Colonic mucosa (tissue), 4 donors: ENCODE measurements at places on chromosomes 12 and 14. TPM values are rescaled to one million over a fixed set of nuclear protein-coding genes. Genes with fewer than 3 reads are reported as not detected.

GRCh38 chr12:49972641-49973360 lies at the start of gene AQP6:
AQP6 (plus strand) TSS chr12:49972947; CDS start chr12:49973174, 227 bp downstream.
- no peak within 1 kb of the TSS for H3K4me3 ChIP-seq
- no peak within 1 kb of the TSS for H3K27ac ChIP-seq

DNA sequence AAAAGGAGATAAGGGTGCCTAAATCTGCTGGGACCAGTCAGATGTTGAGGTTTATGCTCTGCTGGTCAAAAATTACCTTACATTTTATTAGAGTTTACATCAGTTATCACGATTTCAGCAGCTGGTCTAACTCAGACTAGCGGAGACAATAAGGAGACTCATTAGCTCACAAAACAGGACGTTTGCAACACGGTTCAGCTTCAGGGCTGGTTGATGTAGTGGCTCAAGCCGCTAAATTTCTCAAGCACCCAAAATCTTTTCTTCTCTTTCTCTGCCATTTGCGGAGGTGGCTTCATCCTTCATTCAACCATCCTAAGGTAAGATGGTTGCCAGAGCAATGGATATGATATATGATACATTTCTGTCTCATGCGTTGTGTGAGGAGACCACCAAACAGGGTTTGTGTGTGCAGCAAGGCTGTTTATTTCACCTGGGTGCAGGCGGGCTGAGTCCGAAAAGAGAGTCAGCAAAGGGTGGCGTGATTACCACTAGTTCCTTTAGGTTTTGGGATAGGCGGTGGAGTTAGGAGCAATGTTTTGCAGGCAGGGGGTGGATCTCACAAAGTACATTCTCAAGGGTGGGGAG lies 30.3 kb upstream of the CLIP1 start:
- no peaks in the 10 kb centered on the region for H3K27me3 ChIP-seq
- H3K36me3 ChIP-seq: no peaks in the 10 kb centered on the region
- H3K4me3 ChIP-seq: no peak overlapping the region
- no peak for DNase-seq
- H3K4me1 ChIP-seq: peaks cover 4% of the 10 kb centered on the region

DNA sequence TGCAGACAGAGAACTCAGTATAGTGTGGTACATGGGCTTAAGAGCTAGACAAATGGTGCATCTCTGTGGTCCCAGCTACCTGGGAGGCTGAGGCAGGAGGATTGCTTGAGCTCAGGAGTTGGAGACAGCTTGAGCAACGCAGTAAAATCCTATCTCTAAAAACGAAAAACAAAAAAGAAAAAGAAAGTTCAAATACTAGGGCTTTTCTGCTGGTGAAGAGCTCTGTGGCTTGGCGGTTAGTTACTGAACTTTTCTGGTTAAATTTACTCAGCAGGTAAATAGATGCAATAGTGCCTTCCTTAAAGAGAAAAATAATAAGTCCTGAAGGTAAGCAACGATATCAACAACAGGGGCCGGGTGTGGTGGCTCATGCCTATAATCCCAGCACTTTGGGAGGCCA lies 31.4 kb upstream of the RAP1B start:
- no peaks in the 10 kb centered on the region for H3K36me3 ChIP-seq
- no peaks in the 10 kb centered on the region for H3K27me3 ChIP-seq
- no peak overlapping the region for H3K27ac ChIP-seq
- no peaks in the 10 kb centered on the region for H3K4me1 ChIP-seq
- DNase-seq: no peak

GRCh38 chr12:94590428-94590827 lies 59.9 kb downstream of the TMCC3 start:
- H3K27ac ChIP-seq: no peak overlapping the region
- H3K4me1 ChIP-seq: no peaks in the 10 kb centered on the region
- H3K4me3 ChIP-seq: no peak overlapping the region
- no peaks in the 10 kb centered on the region for H3K27me3 ChIP-seq
- DNase-seq: no peak

DNA sequence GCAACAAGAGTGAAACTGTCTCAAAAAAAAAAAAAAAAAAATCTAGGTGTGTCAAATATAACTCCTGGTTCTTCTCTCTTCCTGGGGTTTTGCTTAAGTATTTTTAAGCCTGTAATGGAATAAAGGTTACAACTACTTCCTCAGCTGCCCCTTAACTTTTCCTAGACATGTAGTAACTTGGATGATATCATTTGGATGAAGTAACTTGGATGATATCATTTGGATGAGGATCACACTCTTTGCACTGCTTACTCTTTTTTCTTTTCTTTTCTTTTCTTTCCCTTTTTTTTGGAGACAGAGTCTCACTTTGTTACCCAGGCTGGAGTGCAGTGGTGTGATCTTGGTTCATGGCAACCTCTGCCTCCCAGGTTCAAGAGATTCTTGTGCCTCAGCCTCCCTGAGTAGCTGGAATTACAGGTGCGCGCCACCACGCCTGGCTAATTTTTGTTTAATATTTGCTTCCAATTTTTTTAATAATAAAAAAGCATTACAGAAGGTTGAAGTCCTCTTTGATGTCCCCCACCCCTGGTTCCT lies 775 bp upstream of the FAM186A start:
- no peaks in the 10 kb centered on the region for H3K4me1 ChIP-seq
- H3K27ac ChIP-seq: no peak overlapping the region
- DNase-seq: no peak
- no peak overlapping the region for H3K4me3 ChIP-seq
- H3K36me3 ChIP-seq: no peaks in the 10 kb centered on the region

Gene TMEM121
- total RNA-seq: 0.82 TPM

GRCh38 chr14:24036169-24036962 lies 15.4 kb upstream of the CARMIL3 start:
- no peaks in the 10 kb centered on the region for H3K36me3 ChIP-seq
- H3K4me1 ChIP-seq: no peaks in the 10 kb centered on the region
- DNase-seq: peak; percentile 90

DNA sequence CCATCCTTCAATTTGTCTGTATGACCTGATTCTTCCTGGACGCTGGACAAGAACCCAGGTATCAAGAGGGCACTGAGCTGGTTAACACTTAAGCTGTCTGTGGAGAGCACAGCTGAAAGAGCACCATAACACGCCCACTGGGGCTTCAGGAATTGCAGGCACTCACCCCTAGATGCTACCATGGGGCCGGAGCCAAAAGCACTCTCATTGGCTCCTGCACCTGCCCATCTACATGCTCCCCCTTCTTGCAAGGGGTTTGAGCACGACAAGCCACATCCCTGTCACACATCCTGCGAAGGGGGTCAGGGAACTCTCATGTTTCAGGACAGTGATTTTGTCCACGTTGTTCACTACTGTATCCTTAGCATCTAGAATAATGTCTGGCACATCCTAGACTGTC lies 35.1 kb upstream of the TBC1D15 start:
- no peaks in the 10 kb centered on the region for H3K4me1 ChIP-seq
- H3K36me3 ChIP-seq: no peaks in the 10 kb centered on the region
- H3K4me3 ChIP-seq: no peak overlapping the region
- H3K27me3 ChIP-seq: no peaks in the 10 kb centered on the region
- no peak for DNase-seq
